ENCODE measurements at places on chromosomes 12 and 14.

DNA sequence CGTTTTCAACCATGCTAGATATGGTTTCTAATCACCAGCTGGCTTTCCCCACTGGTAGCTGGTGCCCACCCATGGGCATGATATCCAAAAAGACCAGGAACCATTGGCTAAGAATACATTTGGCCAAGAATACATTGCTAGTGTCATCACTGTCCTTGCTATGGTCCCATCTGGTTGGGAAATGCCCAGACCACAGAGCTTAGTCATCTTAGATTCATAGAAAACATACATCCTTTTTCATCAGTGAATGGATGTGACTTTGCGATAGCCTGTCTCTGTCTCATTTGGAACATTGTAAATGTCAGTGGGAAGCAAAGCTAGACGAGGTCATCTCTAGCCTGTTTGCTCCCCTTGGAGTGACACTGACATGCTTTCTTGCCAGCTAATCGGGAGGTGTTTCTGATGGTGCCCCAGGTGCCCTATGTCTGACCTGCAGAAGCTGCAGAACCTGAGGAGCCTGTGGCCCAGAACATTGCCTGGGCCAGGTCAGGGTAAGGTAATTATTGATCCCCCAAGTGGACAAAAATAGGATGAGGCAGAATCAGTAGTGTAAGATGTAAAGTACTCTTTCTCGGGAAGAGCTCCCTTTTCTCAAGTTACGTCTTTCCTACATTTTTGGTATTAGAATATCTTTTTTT, 194.8 kb downstream of the SLC41A2 start:
- no peak for DNase-seq

GRCh38 chr12:22406627-22407026, 72.1 kb upstream of the ST8SIA1 start:
- DNase-seq: no peak

GRCh38 chr14:70064136-70064865, 124.5 kb downstream of the SLC8A3 start:
- no peak for DNase-seq

- DNase-seq: no peak
Observed at GRCh38 chr14:59429790-59430189, 35.4 kb downstream of the GPR135 start.

- no peak for DNase-seq
Observed at GRCh38 chr12:93777254-93777653, 100.1 kb downstream of the CRADD start.

Measured in T-helper 9 cell (primary cell).